ENCODE measurements at places on chromosomes 1 and 21.
A peak's percentile ranks its signal among the peaks of the same experiment; 100 is the strongest.

- no peak for DNase-seq
Measured at GRCh38 chr1:58156831-58157230, 389.7 kb downstream of the OMA1 start.

DNA sequence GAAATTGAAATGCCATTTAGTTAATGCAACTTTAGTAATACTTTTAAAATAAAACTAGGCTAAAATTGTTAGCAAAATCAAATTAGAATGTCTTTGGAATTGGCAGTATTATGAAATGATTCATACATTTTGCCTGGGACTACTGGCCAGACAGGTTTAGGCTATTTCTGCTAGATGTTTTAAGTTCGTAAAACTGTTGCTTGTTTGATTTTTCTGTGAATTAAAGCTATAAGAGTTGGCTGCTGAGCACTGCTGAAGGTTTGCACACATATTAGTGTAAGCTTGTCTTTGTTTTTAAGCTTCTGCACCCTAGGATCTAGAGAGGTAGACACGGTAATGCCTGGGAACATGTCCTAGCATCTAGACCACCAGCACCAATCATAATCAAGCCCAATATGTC is 1094.6 kb upstream of the ADGRL4 start:
- no peak for DNase-seq

DNA sequence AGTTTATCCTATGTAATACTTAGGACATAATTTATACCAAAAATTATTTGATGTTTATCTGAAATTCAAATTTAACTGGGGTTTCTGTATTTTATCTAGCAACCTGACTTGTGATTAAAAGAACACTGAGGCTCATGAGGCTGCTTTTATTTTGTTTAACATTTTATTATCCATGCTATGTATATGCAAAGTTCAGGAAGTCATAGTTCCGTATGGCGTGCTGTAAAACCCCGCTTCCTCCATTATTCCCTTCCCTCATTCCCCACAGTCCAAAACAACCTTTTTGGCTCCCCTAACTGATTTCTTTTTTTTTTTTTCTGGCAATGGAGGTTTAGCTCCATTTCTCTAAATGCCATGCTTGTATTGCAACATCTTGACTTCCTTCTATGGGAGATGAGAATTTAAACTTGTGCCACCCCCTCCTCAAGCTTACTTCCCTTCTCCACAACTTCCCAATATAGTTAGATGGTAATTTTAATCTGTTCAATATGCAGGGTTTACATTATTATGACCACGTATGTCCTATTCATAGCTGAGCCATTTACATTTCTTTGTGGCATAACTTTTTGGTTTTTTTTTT is 138.0 kb upstream of the DNAH14 start:
- no peak for DNase-seq

GRCh38 chr1:168520052-168520751 is 23.6 kb downstream of the XCL2 start:
- no peak for DNase-seq

GRCh38 chr21:45574691-45575090 is 32.5 kb upstream of the SLC19A1 start:
- DNase-seq, result no peak

- DNase-seq, result no peak
Measured at GRCh38 chr21:33734291-33734690, 92.0 kb downstream of the ITSN1 start.

- DNase-seq, result no peak
Measured at GRCh38 chr21:37058261-37058660, 14.6 kb downstream of the PIGP start.

- DNase-seq, result no peak
Measured at GRCh38 chr21:41442481-41443186, 16.6 kb downstream of the MX1 start.

DNA sequence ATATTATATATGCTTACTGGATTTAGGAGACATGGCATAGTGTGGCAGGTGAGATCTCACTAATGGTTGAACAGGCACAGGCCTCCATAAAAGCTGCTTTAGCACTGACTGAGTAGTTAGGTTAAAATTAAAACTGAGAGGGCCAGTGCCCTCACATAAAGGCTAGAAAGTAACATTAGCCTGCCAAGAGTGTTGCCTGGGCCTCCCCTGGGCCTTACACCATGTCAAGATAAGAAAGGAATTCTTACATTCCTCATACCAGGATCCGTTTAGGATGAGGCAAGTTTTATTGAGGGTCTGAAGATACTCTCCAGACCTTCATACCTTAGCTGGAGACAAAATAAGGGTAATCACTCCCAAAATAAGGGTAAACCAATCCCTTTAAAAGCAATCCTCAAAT is 1011.8 kb downstream of the PLA2G4A start:
- no peak for DNase-seq

GRCh38 chr1:168469690-168470089 is 74.1 kb downstream of the XCL2 start:
- no peak for DNase-seq

DNA sequence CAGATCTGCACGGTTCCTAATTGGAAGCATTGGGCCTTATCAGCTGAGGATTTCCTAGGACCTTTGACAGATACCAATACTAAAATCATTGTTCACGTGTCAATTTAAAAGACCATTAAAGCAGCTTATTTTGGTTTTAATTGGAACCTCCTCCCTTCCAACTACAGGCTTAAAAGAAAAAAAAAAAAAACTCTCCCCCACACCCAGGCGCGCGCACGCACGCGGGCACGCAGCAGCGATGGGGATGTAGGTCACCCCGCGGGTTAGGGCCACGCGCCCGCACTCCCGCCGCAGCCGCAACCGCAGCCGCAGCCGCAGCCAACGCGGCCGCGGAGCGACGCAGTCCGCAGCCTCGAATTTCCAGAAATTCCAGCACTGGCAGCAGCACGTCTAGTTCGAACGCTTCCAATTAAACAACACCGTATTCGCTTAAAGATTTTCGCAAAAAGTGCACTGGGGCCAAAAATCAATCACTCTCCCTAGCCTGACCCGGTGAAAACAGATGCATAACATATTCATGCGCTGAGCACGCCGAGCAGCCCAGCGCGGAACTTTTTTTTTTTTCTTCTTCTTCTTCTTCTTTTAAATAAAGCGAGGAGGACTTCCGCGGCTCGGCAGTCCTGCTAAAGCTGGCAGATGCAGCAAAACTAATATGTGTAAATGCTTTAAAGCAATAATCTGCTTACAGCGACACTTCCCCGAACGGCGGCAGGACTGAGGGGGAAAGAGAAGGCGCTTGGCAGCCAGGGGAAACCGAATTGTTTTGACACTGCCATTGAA is 13.3 kb upstream of the BARHL2 start:
- DNase-seq, result no peak

DNA sequence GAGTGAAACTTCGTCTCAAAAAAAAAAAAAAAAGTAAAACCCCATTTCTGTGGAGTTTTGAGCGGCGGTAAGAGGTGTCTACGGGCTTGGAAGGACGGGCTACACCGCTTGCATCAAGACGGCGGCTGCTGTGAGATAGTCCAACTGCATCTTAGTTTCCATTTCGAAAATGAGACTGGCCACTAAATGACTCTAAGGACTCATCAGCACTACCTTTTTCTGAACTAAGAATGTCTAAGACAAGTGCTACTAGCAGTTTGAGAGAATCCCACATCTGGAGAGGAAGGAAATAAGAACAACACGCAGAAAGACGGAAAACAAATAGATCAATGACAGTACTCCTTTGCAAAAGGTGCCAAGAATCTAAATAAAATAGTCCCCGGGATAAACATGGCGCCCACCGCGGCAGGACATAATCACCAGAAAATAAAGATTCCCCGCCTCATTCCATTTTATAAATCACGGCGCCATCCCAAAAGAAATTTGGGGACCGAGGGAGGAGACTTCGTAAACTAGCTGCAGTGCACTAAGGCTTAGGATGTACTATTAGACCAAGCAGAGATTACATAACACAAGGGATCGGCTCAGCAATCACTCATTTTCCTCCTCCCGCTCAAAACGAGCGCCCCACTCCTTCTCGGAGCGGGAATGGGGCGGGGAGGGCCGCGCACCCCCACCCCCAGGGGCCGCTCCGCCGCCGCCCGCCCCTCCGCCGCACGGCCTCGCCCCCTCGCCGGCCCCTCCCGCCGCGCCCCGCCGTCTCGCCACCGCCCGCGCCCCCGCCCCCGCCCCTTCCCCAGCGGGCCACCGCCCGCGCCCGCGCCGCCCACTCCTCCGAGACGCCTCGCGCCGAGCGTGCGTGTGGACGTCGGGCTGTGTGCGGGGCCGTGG is 1.1 kb downstream of the POGZ start:
- peak; percentile 39 for DNase-seq

GRCh38 chr1:219697682-219698081 is 84.8 kb upstream of the ZC3H11B start:
- no peak for DNase-seq

DNA sequence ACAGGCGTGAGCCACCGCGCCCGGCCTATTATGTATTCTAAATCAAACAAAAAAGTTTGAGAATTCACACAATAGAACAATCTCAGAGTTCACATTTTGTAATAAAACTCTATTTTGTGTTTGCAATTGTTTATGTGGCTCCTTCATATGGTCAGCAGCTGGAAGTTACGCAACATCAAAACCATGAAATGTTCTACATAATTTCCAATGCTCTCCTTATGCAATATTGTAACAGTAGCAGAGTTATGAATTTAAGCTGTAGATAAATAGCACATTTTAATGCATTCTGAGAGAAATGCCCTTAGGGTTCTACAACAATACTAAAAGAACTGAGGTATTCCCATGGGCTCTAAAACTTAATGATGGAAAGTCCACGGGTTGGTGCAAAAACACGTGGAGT is 62.3 kb upstream of the COL11A1 start:
- no peak for DNase-seq

DNA sequence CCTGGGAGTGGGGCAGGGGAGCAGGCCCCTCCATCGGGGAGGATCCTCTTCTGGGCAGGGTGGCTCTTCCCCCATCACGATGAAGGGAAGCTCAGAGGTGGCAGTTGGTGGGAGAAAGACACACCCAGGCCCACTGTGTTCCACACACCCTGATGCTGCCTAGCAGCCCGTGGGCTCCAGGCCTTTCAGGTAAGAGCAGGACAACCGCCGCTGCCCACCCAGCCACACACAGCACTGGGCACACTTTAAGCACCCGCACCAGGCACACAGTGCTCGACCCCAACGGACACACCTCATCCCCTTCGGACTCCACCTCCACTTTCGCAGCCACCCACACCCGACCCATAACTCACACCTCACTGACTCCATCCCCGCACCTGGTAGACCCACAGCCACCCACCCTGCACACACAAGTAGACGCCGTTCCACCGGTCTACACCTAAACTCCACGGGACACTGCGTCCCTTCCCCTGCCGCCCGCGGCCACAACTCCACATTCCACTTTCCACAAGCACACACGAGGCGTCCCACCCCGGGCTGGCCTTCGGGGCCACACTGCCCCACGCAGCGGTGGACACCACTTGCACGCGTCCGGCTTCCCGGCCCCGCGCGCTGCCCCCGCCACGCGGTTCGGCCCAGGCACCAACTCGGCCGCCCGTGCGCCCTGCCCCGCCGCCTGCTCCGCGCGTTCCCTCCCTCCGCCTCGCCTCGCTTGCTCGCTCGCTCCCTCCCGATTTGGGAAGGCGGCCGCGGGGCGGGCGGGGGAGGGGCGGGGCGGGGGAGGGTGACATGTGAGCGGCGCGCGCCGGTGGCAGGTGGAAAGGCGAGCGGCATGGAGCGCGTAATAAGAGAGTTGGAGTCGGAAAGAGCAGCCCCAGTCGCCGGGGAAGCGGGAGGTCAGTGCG is at the start of gene KCNQ4:
Gene KCNQ4 (plus strand): TSS at position 787 of the 905 bp plus-strand sequence. CDS start 307 bp downstream, outside the sequence.
- no peak for DNase-seq

DNA sequence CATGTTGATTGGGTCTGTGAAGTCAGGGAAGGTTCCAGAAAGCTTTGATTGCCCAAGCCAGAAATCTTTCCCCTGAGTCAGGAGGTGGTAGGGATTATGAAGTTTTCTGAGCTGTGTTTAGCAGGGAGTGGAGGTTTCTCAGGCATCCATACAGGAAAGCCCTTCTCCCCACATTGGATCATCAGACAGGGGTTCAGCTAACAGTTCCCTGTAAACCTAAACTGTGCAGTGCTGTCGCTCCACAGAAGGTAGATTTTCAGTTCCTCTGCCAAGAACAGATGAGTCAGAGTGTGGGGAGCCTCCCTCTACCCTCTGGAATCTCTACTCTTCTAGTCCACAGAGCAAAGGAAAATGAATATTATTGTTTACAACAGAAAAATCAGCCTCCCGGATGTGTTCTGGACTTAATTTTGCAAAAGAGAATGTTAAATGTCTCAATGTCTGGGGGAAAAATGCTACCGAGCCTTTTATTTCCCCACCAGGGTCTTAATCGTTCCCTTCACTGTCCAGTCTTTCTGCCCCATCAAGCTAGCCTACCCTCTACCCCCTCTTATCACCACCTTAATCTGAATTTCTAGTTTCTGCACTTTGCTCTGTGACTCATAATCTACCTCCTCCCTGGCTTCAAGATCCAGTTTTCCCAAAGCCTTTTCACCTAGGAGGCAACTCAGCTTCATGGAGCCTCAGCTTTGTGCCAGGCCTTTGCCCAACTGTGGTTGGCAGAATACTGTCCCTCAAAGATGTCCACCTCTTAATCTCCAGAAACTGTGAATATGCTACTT is 355.6 kb downstream of the PRDM2 start:
- no peak for DNase-seq

- no peak for DNase-seq
Measured at GRCh38 chr1:211606914-211607753, 28.2 kb upstream of the SLC30A1 start.

DNA sequence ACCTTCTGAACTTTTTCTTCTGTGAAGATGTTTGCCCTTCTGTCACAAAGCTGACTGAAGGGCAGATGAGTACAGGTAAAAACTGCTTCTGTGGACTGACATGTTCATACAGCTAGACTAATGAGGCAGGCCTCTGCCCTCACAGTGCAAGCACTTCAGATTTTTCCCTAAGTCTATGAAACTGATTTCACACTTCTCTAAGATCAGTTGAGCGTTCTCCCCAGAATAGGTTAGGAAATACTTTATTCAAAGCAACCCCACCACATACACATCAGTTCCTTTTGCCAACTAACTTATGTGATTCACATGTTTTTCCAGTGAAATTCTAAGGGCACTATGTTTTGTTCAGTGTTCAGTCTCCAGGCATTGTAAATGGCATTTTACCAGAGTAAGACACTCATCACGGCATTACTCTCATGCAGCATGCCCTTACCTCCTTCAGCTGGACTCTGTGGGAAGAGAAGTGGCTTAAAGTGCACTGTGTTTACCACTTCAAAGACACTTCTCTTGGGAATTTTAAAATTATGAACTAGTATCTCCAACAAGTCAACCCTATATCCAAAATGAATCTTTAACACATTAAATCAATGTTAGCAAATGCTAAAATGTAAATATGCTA is 5.4 kb upstream of the PSMG1 start:
- DNase-seq, result no peak

Data from NCI-H2081 treated with DMSO at 0.1 percent for 48 hours (cell line).